Coronary artery (tissue), 2 donors: ENCODE measurements at places on chromosomes 11 and 22.
A peak's percentile ranks its signal among the peaks of the same experiment; 100 is the strongest.

GRCh38 chr11:130553306-130553705, 104.9 kb downstream of the ADAMTS15 start:
- DNase-seq = no peak

DNA sequence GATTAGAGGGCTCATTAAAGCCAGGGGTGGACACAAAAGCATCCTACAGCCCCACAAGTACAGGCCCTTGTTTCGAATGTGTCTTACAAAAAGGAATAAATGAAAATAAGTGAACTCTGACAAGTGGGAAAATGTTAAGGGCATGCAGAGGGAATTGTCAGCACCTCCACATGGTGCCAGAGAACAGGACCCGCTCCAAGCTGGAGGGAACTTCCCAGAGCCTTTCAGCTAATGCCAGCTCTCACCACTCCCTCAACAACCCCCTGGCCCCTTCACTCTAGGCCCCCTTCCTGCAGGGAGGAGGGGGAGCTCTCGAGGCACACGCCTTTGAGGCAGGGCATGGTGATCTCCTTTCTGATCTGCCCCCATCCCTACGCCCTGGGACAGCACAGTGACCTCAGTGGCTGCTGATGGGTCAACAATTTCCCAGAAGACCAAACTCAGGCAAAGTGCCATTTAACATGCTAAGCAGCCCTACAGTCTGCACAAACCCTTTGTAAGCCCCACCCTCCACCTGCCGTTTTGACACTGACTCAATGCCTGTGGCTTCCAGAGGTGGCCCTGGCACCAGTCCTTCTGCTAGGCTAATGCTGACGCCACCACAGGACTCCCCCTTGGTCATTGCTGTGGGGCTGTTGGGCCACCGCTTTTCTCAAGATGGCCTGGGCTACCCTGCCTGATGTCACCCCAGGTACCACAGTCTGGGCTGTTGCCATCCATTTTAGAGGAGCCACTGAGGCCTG, 12.5 kb upstream of the CHST1 start:
- DNase-seq = no peak

- no peak for DNase-seq
These were observed 48.6 kb upstream of the TMEM45B start for GRCh38 chr11:129766898-129767604.

GRCh38 chr22:32106930-32107329, 52.2 kb downstream of the C22orf42 start:
- DNase-seq = no peak

DNA sequence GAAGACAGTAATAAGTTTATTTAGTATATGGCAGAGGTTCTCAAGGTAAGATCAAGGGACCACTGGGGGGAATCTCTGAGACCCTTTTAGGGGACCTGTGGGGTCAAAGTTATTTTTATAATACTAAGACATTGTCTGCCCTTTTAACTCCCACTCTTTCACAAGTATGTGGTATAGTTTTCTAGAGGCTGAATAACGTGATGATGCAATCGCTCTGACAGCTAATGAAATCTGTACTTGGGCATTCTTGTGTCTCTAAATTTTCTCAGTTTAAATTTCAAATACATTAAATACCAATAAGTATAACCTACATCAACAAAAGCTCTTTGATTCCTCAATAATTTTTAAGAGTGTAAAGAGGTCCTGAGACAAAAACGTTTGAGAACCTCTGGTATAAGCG, 147.9 kb downstream of the ATG16L2 start:
- DNase-seq = no peak

DNA sequence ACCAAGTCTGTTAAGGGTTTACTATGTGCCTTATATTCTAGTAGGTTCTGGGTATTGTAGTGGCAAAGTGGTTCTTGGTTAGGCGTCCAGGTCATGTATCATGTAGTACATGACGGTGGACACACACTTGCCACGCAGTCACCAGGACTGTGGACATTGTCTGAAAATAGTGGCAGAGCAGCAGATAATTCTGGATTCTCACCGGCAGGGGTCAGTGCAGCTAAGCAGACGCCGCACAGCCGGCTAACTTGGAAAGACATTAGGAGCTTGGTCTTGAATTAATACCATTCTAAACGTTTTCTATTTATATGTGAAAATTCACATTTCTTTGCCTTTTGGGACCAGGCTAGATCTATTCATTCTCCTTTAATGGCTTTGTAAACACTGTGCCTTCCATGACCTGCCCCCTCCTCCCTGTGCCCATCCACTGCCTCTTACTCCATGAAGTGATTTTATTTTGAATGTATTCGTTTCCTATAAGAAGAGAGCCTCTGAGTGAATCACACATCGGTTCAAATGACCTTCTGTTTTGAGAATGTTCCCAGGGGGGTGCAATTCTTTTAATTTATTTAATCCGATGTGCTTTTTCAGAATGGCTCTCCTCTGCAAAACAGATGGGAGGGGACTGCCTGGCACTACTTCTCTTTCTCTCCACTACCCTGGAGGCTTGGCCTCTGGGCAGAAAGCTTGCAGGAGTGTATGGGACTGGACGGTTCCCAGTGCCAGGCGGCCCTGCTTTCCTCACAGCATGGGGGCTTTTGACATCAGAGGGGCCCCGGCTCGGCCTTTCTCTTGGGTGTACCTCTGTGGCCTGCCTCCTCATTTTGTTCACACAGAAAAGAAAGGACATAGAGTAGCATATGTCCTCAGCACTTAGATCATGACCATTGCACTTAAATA, 378.0 kb downstream of the NTM start:
- peak; percentile 31 for DNase-seq
